ENCODE measurements at places on chromosomes 12 and 14. TPM values are rescaled to one million over a fixed set of nuclear protein-coding genes. Genes with fewer than 3 reads are reported as not detected.

CLEC6A gene
- not detected for total RNA-seq

TMPRSS12 gene
- not detected for total RNA-seq

SLCO1C1 gene
- total RNA-seq: under 0.01 TPM

ATG2B gene
- 42.0 TPM for total RNA-seq

BICDL1 gene
- total RNA-seq: 5.6 TPM

NFATC4 gene
- total RNA-seq: 32.8 TPM

KCNK13 gene
- total RNA-seq: 0.59 TPM

DNA sequence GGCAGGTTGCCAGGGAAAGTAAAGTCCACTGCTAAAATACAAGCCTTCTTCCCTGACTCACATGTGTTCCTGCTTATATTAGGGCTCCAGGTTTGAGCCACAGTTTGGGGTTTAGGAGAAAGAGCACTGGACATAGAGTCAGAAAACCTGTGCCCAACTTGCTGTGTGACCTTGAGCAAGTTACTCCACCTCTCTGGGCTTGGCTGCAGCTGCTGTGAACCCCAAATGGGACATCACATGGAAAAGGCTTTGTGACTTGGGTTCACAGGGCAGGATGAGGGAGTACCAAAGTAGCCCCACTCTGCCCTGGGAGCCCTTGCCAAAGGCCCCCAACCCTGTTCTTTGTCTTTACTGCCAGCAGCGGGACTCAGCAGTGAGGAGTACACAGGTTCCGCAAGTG is 79.0 kb upstream of the NOS1 start:
- H3K36me3 ChIP-seq: no peaks in the 10 kb centered on the region
- no peak overlapping the region for H3K27ac ChIP-seq
- no peak for DNase-seq
- H3K27me3 ChIP-seq: no peaks in the 10 kb centered on the region
- H3K4me1 ChIP-seq: no peaks in the 10 kb centered on the region

GRCh38 chr12:101004898-101005297 is 205.1 kb downstream of the SLC5A8 start:
- DNase-seq: no peak
- no peaks in the 10 kb centered on the region for H3K27me3 ChIP-seq
- no peaks in the 10 kb centered on the region for H3K4me1 ChIP-seq
- no peak overlapping the region for H3K27ac ChIP-seq
- H3K36me3 ChIP-seq: no peaks in the 10 kb centered on the region

GRCh38 chr12:30729547-30729946 is 25.2 kb downstream of the CAPRIN2 start:
- no peaks in the 10 kb centered on the region for H3K27me3 ChIP-seq
- H3K27ac ChIP-seq: no peak overlapping the region
- no peaks in the 10 kb centered on the region for H3K4me1 ChIP-seq
- H3K4me3 ChIP-seq: no peak overlapping the region

- no peaks in the 10 kb centered on the region for H3K4me1 ChIP-seq
- no peaks in the 10 kb centered on the region for H3K36me3 ChIP-seq
- DNase-seq: peak; percentile 45
- H3K4me3 ChIP-seq: no peak overlapping the region
- H3K27ac ChIP-seq: no peak overlapping the region
Measured at GRCh38 chr12:26097046-26097878, 27.6 kb downstream of the BHLHE41 start.

DNA sequence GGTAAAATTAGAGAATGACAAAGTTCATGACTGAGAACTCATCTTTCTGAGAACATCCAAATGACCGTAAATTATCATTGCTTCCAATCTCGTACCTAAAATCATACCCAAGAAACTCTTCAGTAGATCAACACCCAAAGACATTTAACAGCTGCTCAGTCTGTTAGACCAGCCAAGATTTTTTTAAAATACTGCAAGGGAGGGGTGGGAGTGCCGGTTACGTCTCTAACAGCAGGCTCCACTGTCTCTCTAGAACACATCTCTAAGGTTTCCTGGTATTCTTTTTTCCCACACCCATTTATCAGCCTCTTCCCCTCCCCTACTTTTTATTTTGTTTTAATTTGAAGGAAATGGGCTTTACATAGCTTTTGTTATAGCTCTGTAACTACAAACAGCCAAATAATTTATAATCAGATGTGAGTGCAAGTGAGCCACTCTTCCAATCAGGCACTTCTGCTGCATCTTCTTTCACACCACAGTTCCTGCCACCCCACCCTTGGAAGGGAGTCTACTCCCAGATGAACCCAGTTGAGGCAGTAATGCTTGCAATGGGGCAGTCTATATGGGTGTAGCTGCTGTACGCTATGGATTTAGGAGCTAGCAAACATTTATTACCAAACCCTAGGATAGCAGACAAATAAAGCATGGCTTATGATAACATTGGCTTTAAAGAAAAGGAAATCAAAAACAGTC is 21.9 kb downstream of the PTPRB start:
- no peaks in the 10 kb centered on the region for H3K4me1 ChIP-seq
- H3K27me3 ChIP-seq: no peaks in the 10 kb centered on the region
- no peak overlapping the region for H3K4me3 ChIP-seq
- H3K36me3 ChIP-seq: no peaks in the 10 kb centered on the region
- no peak overlapping the region for H3K27ac ChIP-seq

- H3K27ac ChIP-seq: no peak overlapping the region
- no peak for DNase-seq
- no peaks in the 10 kb centered on the region for H3K4me1 ChIP-seq
- no peaks in the 10 kb centered on the region for H3K27me3 ChIP-seq
- no peaks in the 10 kb centered on the region for H3K36me3 ChIP-seq
- no peak overlapping the region for H3K4me3 ChIP-seq
Measured at GRCh38 chr14:89775946-89776345, 178.6 kb downstream of the EFCAB11 start.

GRCh38 chr12:102509123-102509626 is 28.8 kb upstream of the IGF1 start:
- DNase-seq: no peak
- no peaks in the 10 kb centered on the region for H3K36me3 ChIP-seq
- H3K27ac ChIP-seq: no peak overlapping the region
- H3K4me1 ChIP-seq: no peaks in the 10 kb centered on the region

DNA sequence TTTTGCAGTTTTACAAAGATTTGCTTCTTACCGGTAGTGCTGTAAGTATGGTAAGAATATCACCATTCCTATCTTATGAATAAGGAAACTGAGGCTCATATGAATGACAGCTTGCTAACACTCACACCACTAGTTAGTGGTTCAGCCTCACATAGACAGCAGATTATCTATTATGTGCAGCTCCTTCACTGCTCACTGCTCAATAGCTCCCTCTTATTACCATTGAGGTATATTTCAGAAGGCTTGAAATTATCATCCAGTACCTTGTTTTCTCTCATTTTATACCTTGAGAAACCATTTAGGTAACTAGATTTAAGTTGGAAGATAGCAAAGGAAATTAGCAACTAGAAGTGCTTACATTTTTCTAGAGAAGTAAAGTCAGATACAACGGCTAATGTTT is 15.5 kb downstream of the RIC8B start:
- H3K27ac ChIP-seq: no peak overlapping the region
- no peak overlapping the region for H3K4me3 ChIP-seq
- no peaks in the 10 kb centered on the region for H3K36me3 ChIP-seq
- no peaks in the 10 kb centered on the region for H3K4me1 ChIP-seq
- H3K27me3 ChIP-seq: no peaks in the 10 kb centered on the region

DNA sequence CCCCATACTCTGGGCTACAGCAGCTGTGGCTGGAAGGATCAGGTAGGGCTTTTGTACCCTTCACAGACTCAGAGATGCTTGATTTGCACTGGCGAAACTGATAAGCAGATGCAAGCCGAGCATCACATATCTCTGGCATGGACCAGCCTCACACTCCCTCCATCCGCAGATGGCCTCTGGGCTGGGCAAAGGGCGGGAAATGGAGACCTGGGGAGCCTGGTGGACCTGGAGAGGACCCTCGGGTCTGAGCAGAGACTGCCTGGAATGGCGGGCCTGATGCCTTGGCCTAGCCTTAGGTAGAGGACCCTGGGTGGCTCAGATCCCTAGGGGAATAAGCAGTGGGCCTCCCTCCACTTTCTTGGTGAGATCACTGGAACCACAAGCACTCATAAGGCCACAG is 53.2 kb downstream of the GALNT16 start:
- DNase-seq: no peak
- H3K4me3 ChIP-seq: no peak overlapping the region
- H3K27ac ChIP-seq: peak overlapping the region; percentile 55
- no peaks in the 10 kb centered on the region for H3K4me1 ChIP-seq
- H3K36me3 ChIP-seq: no peaks in the 10 kb centered on the region

DNA sequence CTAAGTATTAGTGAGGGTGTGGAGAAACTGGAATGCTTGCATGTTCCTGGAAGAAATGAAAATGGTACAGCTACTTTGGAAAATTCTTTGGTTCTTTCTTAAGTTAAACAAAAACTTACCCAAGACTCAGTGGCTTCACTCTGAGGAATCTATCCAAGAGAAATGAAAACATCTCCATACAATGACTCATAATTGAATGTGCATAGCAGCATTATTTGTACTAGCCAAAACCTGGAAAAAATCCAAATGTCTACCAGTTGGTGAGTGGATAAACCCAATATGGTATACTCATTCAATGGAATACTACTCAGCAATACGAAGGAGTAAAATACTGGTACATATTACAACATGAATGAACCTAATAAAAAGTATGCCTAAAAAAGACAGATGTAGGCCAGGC is 18.0 kb upstream of the CRACR2A start:
- no peaks in the 10 kb centered on the region for H3K27me3 ChIP-seq
- no peaks in the 10 kb centered on the region for H3K36me3 ChIP-seq
- H3K4me3 ChIP-seq: no peak overlapping the region
- no peaks in the 10 kb centered on the region for H3K4me1 ChIP-seq

DNA sequence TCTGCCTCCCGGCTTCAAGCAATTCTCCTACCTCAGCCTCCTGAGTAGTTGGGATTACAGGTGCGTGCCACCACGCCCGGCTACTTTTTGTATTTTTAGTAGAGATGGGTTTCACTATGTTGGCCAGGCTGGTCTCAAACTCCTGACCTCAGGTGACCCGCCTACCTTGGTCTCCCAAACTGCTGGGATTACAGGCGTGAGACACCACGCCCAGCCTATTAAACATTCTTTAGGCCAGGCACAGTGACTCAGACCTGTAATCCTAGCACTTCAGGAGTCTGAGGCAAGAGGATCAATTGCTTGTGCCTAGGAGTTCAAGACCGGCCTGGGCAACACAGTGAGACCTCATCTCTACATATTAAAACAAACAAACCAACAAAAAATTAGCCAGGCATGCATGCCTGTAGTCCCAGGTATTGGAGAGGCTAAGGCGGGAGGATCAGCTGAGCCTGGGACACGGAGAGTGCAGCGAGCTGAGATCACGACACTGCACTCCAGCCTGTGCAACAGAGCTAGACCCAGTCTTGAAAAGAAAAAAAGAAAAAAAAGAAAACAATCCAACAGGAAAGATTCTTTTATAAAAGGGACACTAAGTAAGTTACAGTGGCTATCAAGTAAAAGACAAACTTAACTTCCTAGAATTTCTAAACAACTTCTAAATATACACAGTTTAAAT is 70.2 kb downstream of the HECTD1 start:
- DNase-seq: no peak
- no peak overlapping the region for H3K4me3 ChIP-seq
- H3K27ac ChIP-seq: no peak overlapping the region
- peaks cover 6% of the 10 kb centered on the region for H3K36me3 ChIP-seq

All from breast epithelium (tissue), 4 donors.